ENCODE measurements at places on chromosomes 7 and 10. TPM values are rescaled to one million over a fixed set of nuclear protein-coding genes. Genes with fewer than 3 reads are reported as not detected.

GRCh38 chr7:80724249-80724871 lies 85.9 kb downstream of the CD36 start:
- H3K27me3 ChIP-seq, result no peaks in the 10 kb centered on the region
- no peaks in the 10 kb centered on the region for H3K36me3 ChIP-seq
- H3K4me1 ChIP-seq, result no peaks in the 10 kb centered on the region
- no peak overlapping the region for H3K4me3 ChIP-seq

PLXNA4 gene
- total RNA-seq, result 3.5 TPM

PWWP2B gene
- total RNA-seq, result 24.3 TPM

FXYD4 gene
- 109 TPM for total RNA-seq

DNA sequence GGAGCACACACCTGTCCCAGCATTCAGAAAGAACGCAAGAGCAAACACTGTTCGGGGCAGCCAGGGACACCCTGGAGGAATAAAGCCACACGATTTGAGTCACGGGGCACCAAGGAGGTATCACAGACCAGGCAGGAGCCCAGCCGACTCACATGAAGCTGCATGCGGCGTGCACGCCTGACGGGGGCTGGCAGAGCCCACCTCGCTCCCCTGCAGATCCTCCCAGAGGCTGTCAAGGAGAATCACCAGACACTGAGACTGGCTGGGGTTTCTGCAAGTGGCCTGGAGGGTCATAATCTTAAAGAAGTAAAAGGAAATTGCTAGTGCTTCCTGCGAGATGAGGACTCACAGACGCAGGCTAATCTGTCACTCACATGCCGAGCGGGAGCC lies 61.6 kb downstream of the TCERG1L start:
- peaks cover 2% of the 10 kb centered on the region for H3K27me3 ChIP-seq
- H3K27ac ChIP-seq, result no peak overlapping the region
- peak; percentile 13 for DNase-seq
- no peaks in the 10 kb centered on the region for H3K4me1 ChIP-seq

IFIT5 gene
- 23.3 TPM for total RNA-seq

DNA sequence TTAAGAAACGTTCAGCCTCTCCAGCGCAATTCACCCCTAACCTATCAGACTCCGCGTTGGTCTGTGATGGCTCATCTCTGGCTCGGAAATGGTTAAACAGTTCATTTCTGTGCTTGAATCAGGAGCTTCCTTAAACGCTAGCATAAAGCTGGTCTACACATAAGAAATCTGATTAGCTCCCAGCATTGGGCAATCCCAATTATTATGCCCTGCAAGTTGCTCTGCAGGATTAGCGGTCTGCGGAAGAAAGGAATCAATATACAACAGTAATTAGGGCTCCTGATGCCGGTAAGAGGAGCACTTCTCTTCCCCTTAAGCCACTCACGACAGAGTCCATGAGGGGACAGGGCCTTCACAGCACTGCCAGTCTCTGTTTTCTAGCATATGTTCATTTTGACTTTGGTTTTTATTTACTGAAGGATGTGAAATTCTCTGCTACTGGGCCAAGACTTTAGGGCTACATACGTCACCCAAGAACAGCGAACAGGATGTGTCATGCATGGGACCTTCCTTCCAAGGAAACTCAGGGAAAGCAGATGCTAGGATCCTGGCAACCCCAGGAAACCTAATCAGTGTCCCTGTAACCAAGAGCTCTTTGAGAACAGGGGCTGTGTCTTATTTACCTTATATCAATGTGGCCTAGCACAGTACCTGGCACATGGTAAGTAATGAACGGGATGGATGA lies 324.4 kb downstream of the KCNMA1 start:
- H3K27ac ChIP-seq, result no peak overlapping the region
- no peaks in the 10 kb centered on the region for H3K36me3 ChIP-seq
- no peak overlapping the region for H3K4me3 ChIP-seq
- DNase-seq, result no peak
- H3K4me1 ChIP-seq, result no peaks in the 10 kb centered on the region

DNA sequence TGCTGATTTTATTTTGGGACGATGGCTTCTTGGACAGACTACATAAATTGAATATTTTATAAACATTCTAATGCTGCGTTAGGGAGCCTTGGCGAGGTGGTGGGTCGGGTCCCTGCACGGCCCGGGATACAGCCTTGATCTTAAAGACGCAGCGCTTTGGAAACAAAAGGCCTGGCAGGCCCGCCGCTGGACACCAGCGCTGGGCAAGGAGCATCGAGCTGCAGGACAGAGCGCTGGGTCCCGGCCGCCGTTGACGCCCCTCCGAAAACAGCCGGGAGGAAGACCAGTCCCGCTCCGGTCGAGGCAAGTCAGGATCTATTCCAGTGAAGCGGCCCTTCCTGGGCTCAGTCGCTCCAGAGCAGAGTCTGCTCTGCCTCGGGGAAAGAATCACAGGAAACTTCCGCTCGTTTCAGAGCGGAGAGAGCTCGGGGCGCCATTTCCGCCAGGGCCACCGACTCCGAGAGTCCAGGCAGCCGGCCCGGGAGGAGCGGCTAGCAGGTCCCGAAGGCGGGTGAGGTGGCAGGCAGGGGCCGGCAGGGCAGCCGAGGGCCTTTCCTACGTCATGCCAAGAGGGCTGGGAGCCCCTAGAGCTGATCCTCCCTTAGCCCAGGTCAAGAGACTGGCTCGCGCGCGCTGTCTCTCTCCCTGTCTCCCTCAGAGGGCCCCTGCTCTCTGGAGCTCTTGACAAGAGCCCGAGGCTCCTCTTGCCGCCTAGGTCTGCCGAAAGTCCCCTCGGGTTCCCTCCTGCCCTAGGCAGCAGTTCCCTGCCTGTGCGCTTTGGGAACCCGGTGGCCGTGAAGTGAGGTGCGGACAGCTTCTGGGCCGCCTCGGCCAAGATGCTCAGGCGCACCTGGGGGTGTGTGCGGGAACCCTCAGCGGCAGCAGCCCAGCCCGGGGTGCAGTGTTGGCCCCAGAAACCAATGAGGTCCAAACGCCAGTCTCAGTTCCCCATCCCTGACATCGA lies 1.4 kb upstream of the DRGX start:
- H3K4me3 ChIP-seq, result no peak overlapping the region
- H3K36me3 ChIP-seq, result no peaks in the 10 kb centered on the region
- H3K4me1 ChIP-seq, result no peaks in the 10 kb centered on the region

- no peak overlapping the region for H3K27ac ChIP-seq
- no peaks in the 10 kb centered on the region for H3K27me3 ChIP-seq
- no peak for DNase-seq
- no peak overlapping the region for H3K4me3 ChIP-seq
- no peaks in the 10 kb centered on the region for H3K36me3 ChIP-seq
Measured at GRCh38 chr10:43878386-43878785, 229.7 kb upstream of the ZNF32 start.

DNA sequence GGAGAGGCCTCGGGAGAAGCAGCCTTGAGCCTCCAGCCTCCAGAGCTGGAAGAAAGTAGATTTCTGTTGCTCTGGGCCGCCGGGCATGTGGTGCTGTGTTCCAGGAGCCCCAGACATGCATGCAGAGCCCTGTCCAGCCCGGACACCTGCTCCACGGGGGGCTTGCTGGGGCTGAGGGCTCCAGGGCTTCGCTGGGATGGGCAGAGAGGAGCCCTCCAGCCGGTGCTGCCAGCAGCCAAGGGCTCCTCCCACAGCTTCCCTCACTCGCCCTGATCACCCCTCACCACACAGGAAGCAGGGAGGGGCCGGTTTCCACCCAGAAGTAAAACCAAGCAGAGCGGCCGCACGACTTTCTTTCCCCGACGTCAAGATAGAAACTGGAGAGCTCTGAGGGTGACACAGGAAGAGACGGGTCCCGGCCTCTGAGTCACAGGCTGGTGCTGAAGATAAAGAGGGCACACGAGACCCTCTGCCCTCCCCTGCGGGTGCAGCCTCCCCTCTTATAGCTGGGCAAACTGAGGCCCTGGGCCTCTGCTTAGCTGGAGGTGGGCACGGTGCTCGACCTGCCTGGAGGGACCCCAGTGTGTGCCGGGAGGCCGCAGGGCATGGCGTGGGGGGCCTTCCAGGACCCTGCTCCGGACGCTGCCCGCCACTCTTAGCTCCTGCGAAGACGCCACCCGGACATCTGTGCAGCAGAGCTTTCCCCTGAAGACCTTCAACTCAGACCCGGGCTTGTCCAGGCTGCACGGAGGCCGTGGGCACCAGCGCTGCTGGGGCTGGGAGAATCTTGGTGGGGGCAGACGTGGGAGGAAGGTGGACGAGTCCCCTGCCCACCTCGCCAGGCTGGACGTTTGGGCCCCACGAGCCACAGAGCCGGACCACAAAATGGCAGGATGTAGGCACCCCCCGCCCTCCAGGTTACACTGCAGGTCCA lies 31.1 kb downstream of the ADAP1 start:
- DNase-seq, result peak; percentile 86
- no peaks in the 10 kb centered on the region for H3K36me3 ChIP-seq
- peak overlapping the region; percentile 47 for H3K27ac ChIP-seq
- H3K4me1 ChIP-seq, result peaks cover 5% of the 10 kb centered on the region
- no peak overlapping the region for H3K4me3 ChIP-seq

SLC26A5 gene
- total RNA-seq, result 1.2 TPM

- no peak for DNase-seq
- no peak overlapping the region for H3K27ac ChIP-seq
- H3K27me3 ChIP-seq, result no peaks in the 10 kb centered on the region
Measured at GRCh38 chr7:82755705-82756551, 312.4 kb upstream of the CACNA2D1 start.

DNA sequence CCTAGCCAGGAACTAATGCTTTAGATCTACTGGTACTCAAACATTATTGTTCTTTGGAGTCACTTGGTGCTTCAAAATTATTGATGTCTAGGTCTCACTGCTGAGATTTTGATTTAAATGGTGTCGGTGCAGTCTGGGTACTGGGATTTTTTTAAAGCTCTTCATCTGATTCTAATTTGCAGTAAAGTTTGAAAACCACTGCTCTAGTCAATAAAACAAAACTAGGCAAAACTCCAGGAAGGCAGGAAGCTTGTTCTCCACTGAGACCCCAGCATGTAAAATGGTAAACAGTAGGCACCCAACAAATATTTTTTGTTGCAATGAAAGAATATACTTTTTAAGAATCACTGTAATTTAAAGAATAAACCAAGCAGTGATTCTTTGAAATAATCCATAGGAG lies 49.7 kb downstream of the ADD3 start:
- H3K36me3 ChIP-seq, result no peaks in the 10 kb centered on the region
- no peaks in the 10 kb centered on the region for H3K27me3 ChIP-seq
- no peak for DNase-seq
- H3K4me3 ChIP-seq, result no peak overlapping the region
- peaks cover 2% of the 10 kb centered on the region for H3K4me1 ChIP-seq

DNA sequence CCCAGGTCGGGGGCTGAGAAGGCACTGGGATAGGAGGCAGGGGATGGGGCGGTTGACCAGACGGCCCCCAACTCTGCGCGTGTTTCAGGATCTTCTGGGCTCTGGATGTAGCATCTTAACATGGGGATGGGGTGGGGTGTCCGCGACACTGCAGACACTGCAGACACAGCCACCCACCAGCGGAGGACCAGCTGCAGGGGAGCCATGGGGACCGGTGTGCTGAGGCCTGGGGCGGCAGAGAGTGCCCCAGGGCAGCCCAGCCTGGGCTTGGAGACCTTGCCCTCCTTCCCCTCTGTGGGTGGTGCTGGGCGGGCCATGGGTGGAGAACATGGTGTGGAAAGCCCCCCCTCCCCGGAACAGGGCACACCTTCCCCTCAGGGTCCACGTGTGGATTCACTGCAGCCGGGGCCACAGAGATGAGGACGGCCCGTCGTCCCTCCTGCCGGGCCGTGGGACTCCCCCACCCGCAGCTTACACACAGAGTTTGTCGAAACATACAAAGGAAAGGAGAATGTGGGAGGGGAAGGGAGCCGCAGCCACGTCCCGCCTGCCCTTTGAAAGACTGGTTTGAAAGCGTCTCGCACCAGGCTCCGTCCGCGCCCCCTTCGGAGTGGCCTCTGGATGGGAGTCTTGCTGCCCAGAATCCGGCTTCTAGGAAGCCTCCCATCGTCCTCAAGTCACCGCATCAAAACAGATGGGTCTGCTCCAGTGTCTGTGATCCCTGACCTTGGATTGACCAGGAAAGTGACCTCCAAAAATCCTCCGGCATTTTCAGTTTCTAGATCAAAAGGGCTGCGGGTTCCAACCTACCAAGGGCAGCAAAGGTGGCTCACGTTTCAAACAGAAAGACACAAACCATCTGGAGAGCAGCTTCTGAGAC lies 91.5 kb upstream of the TCERG1L start:
- no peaks in the 10 kb centered on the region for H3K27me3 ChIP-seq
- H3K4me3 ChIP-seq, result no peak overlapping the region

DNA sequence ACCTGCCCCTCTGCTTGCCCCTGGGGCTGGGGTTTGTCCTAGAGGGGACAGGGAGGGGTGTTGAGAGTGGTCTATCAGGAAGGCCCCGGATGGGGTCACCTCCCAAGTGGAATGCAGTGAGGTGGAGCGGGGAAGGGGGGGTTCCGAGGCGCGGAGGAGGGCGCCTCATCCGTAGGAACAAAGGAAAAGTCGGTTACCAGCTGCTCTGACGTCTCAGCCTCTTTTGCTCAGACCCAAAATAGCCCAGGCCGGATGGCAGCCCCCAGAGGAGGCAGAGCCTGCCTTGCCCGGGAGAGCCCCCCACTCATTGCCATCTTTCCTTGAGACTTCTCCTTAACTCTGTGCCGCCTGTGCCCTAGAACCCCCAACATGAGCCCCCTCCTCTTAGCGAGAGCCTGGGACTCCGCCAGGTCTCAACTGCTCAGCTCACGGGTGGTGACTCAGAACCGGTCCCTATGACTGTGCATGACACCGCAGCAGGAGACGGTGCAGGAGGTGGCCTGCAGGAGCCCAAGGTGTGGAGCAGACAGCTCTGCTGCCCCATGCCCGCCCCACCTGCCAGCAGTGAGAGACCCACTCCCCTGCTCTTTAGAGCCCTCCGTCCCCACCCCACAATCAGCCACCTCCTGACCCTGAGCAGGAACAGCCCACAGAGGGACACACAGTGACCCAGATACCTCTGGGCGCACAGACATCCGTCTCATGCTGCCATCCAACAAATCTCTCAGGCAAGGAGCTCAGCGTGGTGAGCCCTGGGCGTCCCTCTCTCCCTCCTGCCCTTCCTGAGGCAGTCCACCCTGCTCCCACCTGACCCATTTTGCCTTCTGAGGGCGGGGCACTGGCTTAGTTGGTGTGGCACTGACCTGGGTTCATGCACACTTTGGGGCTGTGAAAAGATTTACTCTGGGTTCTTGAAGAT lies 13.1 kb downstream of the STX1A start:
- H3K27ac ChIP-seq, result no peak overlapping the region
- H3K27me3 ChIP-seq, result no peaks in the 10 kb centered on the region
- H3K4me1 ChIP-seq, result no peaks in the 10 kb centered on the region
- no peak overlapping the region for H3K4me3 ChIP-seq

- DNase-seq, result no peak
- H3K27me3 ChIP-seq, result no peaks in the 10 kb centered on the region
- no peaks in the 10 kb centered on the region for H3K4me1 ChIP-seq
Measured at GRCh38 chr7:96548664-96549063, 161.0 kb downstream of the SEM1 start.

NFE2L3 gene
- total RNA-seq, result 12.5 TPM

- no peaks in the 10 kb centered on the region for H3K36me3 ChIP-seq
- no peak overlapping the region for H3K4me3 ChIP-seq
- DNase-seq, result no peak
Measured at GRCh38 chr7:79180533-79180932, 272.9 kb downstream of the MAGI2 start.

GRCh38 chr7:117873310-117874190 lies at the start of gene CTTNBP2:
Gene CTTNBP2, minus strand, starts transcription at chr7:117873441. Its CDS starts 26 bp downstream, at chr7:117873415.
- H3K27me3 ChIP-seq, result no peaks in the 10 kb centered on the region
- DNase-seq, result peak; percentile 81
- peak within 1 kb of the TSS; percentile 9 for H3K27ac ChIP-seq
- H3K4me3 ChIP-seq, result peak within 1 kb of the TSS; percentile 80
- H3K36me3 ChIP-seq, result no peaks in the 10 kb centered on the region
- peaks cover 6% of the 10 kb centered on the region for H3K4me1 ChIP-seq

- H3K4me1 ChIP-seq, result no peaks in the 10 kb centered on the region
- H3K4me3 ChIP-seq, result peak overlapping the region; percentile 62
- no peaks in the 10 kb centered on the region for H3K27me3 ChIP-seq
- DNase-seq, result peak; percentile 25
- H3K27ac ChIP-seq, result no peak overlapping the region
Measured at GRCh38 chr10:100347568-100348195, 649 bp downstream of the SCD start.
